ENCODE measurements at places on chromosomes 7 and 10.

DNA sequence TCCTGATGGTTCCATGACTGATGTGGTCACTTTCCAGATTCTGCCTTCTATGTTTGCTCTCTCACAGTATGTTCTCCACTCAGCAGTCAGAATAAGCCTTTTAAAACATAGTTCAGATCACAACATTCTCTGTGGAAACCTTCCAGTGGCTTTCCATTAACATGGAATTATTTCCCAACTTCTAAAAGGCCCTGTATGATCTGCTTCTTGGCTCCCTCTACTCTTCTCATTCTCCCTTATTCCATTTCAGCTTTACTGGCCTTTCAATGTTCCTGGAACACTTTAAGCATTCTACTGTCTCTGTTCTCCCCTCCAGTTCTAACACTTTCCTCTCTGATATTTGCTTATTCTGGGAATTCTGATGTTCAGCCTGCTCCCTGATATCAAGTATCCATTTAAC is 325.6 kb downstream of the THSD7A start:
- no peak for DNase-seq

GRCh38 chr10:60444494-60445064 is 54.9 kb upstream of the ANK3 start:
- DNase-seq = no peak

GRCh38 chr7:157881048-157881771 is 544.4 kb downstream of the DNAJB6 start:
- no peak for DNase-seq

- peak; percentile 18 for DNase-seq
These were observed at the start of gene ZPBP for GRCh38 chr7:50092579-50093491. ZPBP (minus strand) TSS chr7:50093246; CDS start chr7:50093194, 52 bp downstream.

DNA sequence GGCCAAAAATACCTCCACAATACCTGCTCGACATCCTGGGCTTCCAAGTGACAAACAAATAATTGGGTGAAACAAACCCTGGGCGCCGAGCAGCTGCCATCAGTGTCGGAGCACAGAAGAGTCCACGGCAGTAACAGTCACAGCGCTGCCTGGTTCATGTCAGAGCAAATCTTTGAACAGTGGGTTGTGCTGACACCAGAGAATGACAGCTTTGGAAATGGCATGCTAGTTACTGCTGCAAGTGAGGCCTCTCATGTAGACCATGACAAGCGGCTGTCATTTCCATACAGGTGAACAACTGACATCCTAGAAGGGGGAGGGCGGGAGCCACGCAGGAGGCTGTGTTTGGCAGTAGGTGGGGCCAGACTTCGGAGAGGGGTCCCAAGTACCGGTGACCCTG is 420.5 kb upstream of the GALNT17 start:
- DNase-seq = no peak

DNA sequence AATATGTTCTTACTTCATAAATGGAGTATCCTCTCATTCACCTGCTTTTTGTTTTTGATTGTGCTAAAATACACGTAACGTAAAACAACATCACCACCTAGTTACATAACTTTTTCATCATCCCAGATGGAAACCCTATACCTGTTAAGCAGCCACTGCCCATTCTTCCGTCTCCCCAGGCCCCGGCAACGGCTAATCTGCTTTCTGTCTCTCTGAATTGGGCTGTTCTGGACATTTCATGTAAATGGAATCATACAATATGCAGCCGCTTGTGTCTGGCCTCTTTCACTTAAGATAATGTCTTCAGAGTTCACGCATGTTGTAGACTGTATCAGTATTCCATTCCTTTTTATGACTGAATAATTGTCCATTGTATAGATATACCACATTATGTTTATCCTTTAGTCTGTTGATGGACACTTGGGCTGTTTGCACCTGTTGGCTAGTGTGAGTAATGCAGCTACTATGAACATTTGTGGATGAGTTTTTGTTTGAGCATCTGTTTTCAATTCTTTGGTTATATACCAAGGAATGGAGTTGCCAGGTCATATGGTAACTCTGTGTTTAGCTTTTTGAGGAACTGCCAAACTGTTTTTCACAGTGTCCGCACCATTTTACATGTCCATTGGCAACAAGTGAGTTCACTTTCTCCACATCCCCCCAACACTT is 14.1 kb upstream of the SUN1 start:
- no peak for DNase-seq

- DNase-seq = no peak
These were observed at the start of gene FFAR4 for GRCh38 chr10:93566435-93567276. FFAR4 (plus strand) TSS chr10:93566665; CDS start chr10:93566721, 56 bp downstream.

GRCh38 chr10:60429084-60429849 is 39.6 kb upstream of the ANK3 start:
- no peak for DNase-seq

GRCh38 chr10:92121686-92122492 is 169.0 kb downstream of the CPEB3 start:
- DNase-seq = no peak

- no peak for DNase-seq
These were observed 774 bp downstream of the PON2 start for GRCh38 chr7:95433952-95434556.
